Activated T-helper 1 cell treated with anti-CD3 and anti-CD28 coated beads, Interleukin-12 subunit alpha, Interleukin-12 subunit beta, Interleukin-2, Interleukin-4 antibody, amounts not matched to agents 30 ng/mL and 10 ng/mL and 1 ng/mL, durations not matched to agents 14 hours and 24 hours and 36 hours (primary cell): ENCODE measurements at places on chromosomes 7 and 10.
A peak's percentile ranks its signal among the peaks of the same experiment; 100 is the strongest.

GRCh38 chr10:22932626-22933370 is 4.9 kb downstream of the ARMC3 start:
- no peaks in the 10 kb centered on the region for H3K4me1 ChIP-seq
- H3K27ac ChIP-seq = no peak overlapping the region
- no peak overlapping the region for H3K4me3 ChIP-seq
- H3K36me3 ChIP-seq = no peaks in the 10 kb centered on the region

DNA sequence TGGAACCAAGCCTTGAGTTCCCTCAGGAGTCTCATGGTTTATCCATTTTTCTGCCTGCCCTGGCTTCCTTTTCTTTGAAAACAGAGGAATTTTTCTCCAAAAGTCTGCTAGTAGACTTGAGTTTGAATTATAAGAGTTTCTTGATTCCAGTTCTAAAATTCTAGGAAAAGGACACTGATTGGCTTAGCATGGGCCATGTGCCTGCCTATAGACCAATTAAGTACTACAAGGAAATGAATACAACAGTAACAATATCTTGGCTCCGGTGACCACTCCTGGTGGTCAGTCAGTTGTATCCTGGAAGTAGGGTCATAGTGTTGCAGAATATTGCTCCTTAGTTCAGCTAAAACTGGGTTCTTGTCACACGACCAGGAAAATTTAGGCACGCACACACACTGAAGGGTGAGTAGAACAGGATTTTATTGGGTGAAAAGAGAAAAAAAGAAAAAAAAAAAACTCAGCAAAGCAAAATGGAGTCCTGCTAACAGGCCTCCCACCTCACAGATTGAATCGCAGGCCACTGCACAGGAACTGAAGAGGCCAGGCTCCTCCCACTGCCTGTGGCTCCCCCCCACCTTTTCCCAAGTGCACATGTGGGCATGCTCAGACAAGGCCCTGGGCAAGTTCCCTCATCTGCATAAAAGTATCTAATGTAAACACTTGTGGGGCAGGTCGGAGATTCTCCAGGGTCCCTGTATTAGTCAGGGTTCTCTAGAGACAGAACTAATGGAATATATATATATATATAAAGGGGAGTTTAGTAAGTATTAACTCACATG is 155.1 kb downstream of the LYZL1 start:
- H3K4me3 ChIP-seq = no peak overlapping the region
- no peak for DNase-seq
- peaks cover 5% of the 10 kb centered on the region for H3K36me3 ChIP-seq
- peaks cover 2% of the 10 kb centered on the region for H3K27me3 ChIP-seq
- H3K4me1 ChIP-seq = peaks cover 29% of the 10 kb centered on the region
- H3K27ac ChIP-seq = no peak overlapping the region

- H3K4me1 ChIP-seq = no peaks in the 10 kb centered on the region
- no peak for DNase-seq
- peaks cover under 1% of the 10 kb centered on the region for H3K27me3 ChIP-seq
- H3K4me3 ChIP-seq = no peak overlapping the region
- H3K36me3 ChIP-seq = no peaks in the 10 kb centered on the region
Measured at GRCh38 chr10:74766501-74766900, 59.9 kb upstream of the KAT6B start.

DNA sequence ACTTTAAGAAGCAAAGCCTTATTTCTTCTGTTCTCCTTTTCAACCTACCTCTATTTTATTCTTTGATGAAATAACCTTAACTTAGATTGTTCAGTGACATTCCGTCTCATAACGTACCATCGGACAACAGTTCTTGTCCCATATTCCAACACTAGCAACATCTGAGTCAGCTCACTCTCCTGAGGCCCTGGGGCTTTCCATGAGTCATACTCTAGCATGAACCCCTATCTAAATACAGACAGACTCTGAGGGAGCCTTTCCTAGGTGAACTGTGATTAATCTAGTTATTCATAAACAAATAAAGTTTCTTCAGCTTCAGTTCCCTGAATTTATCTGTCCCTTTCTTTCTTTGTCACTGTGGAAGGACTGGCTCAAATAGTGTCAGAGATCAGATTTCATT is 168.7 kb upstream of the LYZL1 start:
- H3K27ac ChIP-seq = no peak overlapping the region
- no peaks in the 10 kb centered on the region for H3K4me1 ChIP-seq
- H3K27me3 ChIP-seq = no peaks in the 10 kb centered on the region
- no peak overlapping the region for H3K4me3 ChIP-seq

DNA sequence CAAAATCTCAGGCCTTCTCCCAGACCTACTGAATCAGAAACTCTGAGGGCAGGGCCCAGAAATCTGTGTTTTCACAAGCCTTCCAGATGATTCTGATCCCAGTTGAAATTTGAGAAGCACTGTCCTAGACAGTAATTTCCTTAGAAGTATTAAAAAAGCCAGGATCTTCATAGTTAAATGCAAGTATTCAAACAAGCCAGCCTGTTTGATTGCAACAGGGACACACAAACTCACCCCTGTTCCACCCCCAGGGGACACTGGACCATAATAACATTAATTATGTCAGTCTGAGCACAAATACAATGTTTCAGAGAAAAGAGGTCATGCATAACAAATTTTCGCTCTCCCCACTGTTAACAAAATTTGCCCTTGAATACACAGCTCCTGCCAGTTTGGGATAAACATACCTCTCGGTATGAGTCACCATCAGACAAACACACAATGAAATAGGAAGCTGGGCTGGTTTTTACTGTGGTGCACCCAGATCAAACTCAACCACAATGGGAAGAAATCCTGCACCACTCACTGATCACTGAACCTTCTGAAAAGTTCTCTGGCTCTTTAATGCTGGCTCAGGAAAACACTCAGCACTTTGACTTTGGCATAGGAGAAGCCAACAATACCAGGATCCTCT is 34.3 kb downstream of the ABLIM1 start:
- H3K4me1 ChIP-seq = peaks cover 26% of the 10 kb centered on the region
- peaks cover 3% of the 10 kb centered on the region for H3K36me3 ChIP-seq
- H3K4me3 ChIP-seq = no peak overlapping the region
- H3K27ac ChIP-seq = no peak overlapping the region
- H3K27me3 ChIP-seq = peaks cover 7% of the 10 kb centered on the region

- H3K4me3 ChIP-seq = no peak overlapping the region
- H3K27ac ChIP-seq = no peak overlapping the region
Measured at GRCh38 chr7:36045830-36046341, 107.2 kb upstream of the EEPD1 start.

DNA sequence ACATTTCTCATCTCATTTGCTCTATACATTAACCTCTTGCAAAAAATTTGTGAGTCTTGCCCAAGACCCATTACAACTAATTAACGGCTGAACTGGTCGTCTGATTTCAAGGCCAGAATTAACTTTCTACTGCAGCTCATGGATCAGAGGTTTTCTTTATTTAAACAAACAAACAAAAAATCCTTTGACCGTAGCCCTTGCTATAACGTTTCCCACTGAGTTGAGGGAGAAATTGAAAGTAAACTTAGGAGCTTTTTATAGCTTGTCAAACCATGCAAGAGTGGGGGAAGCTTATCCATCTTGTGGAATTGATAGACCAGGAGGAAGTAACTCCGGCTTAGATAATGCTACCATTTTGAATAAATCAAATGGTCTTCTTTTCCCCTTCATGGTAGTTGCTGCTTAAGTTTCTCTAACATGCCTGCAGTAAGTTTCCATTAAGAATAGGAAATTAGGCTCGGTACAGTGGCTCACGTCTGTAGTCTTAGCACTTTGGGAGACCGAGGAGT is 3.3 kb downstream of the SRGN start:
- H3K27ac ChIP-seq = peak overlapping the region; percentile 93
- H3K36me3 ChIP-seq = peaks cover 43% of the 10 kb centered on the region
- peaks cover 57% of the 10 kb centered on the region for H3K4me1 ChIP-seq
- H3K4me3 ChIP-seq = peak overlapping the region; percentile 92
- DNase-seq = no peak
